ENCODE measurements at places on chromosomes 2 and 18.

- DNase-seq: no peak
These were observed 51.1 kb upstream of the EPC2 start for GRCh38 chr2:148593421-148593820.

DNA sequence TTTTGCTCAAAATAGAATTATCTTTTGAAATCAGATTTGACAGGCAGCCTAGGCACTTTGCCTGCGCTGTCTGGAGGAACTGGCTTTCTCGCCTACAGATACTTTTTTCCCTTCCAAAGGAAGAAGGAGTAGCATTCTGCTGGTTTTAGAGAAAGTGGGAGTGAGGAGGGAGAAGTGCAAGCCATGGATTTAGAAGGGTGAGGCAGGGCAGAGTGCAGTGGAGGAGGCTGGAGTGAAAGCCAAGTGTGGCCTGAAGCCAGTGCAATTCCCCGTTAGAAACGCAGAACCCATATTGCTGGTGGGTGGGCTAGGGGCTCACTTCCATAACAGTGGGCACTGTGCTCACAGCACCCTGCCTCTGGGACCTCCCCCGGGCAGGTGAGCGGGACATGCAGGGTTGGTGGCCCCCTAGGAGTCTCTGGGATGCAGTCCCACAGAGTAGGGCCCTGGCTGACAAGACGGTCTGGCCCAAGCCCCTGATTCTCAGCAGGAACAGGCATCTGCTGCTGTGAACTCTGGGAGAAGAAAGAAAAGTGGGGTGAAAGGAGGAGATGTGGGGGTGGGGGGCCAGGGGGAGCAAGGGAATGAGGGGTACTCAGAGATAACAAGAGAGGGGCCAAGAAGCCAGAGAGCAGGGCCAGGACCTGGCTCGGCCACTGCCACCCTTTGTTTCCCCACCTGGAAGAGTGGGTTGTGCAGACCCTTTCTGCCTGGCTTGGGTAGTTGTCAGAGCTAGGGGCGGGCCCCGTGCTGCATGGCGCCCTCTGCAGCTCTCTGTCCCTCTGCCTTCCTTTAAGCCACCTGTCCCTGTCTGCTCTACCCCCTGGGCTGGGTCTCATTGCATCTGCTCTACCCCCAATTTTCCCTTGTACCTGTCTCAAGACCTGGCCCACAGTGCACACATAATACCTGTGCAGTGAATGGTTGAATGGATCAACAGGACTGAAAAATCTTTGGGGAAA, 273.5 kb upstream of the HS6ST1 start:
- DNase-seq: no peak

- DNase-seq: no peak
These were observed 138.6 kb upstream of the FHL2 start for GRCh38 chr2:105537466-105537865.

GRCh38 chr2:208222351-208222750, 32.5 kb downstream of the IDH1 start:
- no peak for DNase-seq

DNA sequence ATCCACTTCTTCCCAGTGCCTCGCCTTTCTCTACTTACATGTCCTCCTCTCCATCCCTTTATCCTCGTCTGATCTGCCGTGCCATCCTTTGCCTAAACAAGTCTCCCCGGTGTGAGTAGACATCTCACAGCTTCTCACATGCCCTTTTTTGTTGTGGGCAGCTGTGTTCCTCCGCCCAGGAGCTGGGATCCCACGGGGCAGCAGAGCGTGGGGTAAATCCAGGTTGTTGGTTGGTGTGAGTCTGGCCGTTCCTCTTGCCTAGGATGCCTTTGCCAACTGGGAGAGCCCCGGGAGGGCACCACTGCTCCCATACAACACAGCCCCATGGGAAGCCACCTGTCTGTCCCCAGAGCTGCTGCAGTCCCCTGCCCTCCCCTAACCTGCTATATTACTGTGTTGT, 22.4 kb downstream of the SLC30A3 start:
- no peak for DNase-seq

DNA sequence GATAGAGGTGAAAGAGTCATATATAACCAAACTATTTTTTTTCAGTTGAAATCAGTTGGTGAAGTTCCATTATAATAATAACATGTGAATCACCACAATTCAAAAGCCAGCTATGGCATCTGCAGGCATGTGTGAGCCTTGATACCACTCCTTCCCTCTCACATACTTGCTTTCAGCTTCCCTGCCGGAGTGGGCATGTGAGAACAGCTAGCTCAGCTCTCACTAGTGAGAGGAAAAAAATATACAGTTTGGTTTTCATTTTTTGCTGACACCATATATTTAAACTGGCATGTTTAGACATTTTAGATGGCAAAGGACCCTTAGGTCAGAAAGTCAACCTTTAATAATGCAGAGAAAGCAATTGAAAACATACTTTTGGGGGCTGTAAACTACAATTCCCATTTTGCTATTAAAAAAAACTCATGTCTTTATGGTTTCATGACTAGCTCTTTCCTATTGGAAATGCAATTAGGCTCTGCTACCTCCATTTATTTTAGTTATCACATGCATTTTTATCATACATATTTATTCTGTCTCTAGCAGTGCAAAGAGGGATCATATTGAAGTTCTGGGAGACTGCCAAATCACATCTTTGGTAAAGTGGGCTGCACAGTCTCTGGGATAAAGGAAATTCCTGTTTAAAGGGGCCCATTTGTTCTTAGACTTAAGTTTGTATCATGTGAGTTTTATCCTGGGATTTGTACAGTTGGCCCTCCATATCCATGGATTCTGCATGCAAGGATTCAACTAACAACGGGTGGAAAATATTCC, 33.2 kb upstream of the SLC40A1 start:
- DNase-seq: no peak

DNA sequence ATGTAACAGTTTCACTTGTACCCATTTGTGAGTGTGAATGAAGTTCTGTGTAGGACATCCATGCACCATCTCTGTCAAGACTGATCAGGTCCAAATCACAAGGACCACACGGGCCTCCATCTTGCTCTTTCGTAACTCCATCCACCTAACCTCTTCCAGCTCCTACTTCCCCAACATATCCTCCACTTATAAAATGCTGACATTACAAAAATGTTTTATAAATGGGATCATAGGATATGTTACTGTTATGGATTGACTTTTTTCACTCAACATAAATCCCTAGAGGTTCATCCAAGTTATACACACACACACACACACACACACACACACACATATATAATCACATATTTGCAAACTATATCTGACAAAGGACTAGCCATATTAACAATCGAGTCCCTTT, 476.8 kb downstream of the ZNF516 start:
- no peak for DNase-seq

GRCh38 chr2:36404318-36404717, 48.7 kb downstream of the CRIM1 start:
- DNase-seq: no peak

DNA sequence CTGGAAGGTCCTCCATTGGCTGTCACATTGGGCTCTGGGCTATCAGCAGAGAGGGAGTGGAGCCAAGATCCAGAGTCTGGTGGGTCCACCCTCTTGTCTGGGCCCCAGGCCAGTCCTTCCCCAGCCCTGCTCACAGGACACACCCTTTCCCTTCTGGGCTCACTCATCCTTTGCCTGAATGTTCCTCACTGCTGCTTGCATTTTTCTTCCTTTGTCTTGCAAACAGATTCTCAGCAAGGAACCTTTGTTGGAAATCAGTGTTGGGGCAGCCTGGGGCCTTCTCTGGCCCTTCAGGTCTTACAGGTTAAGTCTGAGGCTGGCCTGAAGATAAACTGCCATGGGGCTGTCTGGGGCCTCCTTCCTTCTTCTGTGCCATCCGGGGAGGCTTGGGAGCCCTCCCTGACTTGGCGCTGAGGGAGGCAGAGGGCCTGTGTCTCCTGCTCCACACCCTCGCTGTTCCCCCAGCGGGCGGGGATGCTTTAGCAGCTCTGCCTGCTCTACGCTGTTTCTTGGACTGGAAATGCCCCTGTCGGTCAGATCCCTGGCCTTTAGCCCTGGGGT, 11.5 kb upstream of the CELF4 start:
- no peak for DNase-seq

DNA sequence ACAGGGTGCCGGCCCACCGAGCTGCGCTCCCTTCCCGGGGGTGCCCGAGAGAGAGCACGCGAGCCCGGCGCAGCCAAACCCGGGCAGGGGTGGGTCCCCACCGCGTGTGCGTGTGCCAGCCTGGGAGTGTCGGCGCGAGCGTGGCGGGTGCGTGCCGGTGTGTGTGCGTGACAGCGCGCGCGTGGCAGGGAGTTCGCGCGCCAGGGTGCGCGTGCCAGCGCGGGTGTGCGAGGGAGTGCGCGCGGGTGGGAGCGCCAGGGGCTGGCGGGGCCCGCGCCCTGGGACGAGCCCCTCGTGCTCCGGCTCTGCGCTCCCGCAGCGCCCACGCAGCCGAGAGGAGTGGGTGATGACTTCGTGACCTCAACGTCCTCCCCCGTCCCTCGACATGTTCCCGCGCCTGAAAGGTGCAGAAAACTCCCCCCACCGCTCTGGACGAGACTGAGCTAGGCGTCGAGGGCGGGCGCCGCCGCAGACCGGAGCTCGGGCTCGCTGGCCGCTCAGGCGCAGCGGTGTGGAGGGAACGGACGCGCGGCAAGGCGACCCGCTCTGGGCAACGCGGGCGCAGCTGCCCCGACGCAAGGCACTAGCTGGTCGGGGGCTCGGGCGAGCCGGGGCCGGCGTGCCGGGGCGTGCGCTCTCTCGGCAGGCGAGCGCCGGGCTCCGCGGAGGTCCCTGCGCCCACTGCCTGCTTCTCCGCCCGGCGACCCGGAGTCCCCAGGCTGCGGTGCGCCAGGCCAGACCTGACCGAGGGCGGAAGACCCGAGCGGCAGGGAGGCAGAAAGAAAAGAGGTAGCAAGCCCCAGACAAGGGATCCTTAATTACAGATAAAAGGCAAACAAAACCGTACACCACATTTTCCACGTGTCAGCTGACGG, 582.8 kb downstream of the ZEB2 start:
- DNase-seq: no peak

- DNase-seq: no peak
These were observed 59.0 kb downstream of the BIN1 start for GRCh38 chr2:127047716-127048617.

GRCh38 chr18:13394801-13395200, 176.2 kb downstream of the LDLRAD4 start:
- no peak for DNase-seq

DNA sequence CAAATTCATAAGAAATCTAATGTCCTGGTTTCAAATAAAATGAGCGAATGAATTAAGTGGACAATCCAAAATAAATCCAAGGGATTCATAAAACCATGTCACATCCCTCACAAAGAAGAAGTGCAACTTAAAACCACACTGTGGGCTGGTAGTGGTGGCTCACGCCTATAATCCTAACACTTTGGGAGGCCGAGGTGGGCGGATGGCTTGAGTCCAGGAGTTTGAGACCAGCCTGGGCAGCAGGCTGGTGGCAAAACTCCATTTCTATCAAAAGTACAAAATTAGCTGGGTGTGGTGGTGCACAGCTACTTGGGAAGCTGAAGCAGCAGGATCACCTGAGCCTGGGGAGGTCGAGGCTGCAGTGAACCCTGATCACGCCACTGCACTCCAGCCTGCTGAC, 25.4 kb downstream of the FAM98A start:
- DNase-seq: no peak

DNA sequence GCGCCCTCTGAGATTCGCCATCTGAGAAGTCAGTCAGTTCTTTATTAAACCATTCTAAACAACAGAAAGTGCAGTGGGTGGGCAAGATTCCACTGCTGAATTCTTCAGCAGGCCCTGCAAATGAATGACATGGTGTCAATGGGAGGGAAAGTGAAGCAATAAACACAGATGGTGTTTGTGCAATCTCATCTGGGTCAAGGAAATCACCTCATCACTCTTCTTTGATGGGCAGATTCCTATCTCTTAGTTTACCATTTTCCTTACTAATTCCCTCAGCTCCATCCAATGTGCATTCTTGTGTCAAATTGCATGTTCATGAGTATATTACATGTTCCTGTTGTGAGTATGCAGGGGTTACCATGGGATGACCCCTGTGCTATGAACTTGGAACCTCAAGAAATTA, 100.7 kb upstream of the CYP1B1 start:
- DNase-seq: no peak

DNA sequence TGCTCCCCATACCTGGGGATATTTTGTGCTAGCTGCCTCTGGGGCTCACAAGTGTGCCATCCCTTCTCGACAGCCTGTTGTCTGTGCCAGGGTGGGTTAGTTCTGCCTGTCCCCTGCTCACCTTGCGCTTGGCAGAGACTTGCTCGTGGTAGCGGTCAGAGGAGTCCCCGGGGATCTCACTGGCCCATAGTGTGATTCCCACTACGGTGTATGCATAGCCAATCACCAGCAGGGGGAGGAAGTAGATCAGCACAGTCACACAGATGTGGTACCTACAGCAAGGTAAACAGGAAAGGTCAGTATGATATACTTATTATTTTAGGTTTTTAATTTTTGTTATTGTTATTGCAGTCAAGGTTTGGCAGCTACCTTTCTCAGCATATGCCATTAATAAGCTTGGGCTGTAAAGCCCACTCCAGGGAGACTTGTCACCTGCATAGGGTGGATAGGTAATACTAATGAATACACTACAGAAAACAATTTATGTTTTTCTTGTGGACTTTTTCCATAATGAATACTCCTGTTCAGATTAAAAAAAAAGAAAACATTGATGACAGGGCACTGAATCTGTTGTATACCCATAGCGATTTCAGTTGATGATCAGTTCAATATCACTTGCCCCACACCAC, 95.2 kb downstream of the POLE4 start:
- no peak for DNase-seq

DNA sequence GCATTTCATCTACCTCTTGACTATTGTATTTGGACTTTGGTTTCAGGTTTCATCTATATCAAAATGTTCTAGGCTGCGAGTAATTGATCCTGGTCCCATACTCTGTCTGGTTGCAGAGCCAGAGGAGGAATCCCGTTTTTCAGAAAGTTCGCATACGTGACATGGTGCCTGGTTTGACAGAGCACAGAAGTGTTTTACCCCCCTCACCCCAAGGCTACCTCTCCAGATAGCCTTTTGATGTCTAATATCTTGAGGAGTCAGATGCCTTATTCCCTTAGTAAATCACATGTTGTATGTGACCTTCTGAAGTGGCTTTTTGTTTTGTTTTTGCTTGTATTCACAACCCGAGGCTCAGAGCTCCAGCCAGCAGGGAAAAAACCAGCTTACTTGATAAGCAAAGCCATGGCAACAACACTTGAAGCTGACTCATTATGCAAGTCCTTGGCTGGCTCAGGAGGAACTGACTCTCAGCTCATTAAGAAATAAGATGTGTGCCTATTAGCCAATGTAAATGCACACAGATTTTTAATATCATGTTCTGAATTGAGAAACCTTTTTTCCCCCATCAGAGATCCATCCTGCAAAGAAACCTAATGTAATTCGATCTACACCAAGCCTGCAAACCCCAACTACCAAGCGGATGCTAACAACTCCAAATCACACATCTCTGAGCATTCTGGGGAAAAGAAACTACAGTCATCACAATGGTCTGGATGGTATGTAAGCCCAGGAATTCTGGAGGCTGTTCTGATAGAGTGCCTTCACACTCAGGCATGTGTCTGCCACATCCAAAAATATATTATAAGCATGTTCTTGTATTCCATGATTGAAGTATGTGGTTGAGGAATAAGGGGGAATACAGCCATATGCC, 41.4 kb downstream of the OXER1 start:
- peak; percentile 20 for DNase-seq

- no peak for DNase-seq
These were observed 11.5 kb downstream of the ARPC2 start for GRCh38 chr2:218228366-218229090.

GRCh38 chr18:8462651-8463185, 146.5 kb upstream of the RAB12 start:
- DNase-seq: no peak
